ENCODE measurements at places on chromosomes 2 and 18.

GRCh38 chr2:124178719-124179118, 153.6 kb downstream of the CNTNAP5 start:
- no peak for DNase-seq

DNA sequence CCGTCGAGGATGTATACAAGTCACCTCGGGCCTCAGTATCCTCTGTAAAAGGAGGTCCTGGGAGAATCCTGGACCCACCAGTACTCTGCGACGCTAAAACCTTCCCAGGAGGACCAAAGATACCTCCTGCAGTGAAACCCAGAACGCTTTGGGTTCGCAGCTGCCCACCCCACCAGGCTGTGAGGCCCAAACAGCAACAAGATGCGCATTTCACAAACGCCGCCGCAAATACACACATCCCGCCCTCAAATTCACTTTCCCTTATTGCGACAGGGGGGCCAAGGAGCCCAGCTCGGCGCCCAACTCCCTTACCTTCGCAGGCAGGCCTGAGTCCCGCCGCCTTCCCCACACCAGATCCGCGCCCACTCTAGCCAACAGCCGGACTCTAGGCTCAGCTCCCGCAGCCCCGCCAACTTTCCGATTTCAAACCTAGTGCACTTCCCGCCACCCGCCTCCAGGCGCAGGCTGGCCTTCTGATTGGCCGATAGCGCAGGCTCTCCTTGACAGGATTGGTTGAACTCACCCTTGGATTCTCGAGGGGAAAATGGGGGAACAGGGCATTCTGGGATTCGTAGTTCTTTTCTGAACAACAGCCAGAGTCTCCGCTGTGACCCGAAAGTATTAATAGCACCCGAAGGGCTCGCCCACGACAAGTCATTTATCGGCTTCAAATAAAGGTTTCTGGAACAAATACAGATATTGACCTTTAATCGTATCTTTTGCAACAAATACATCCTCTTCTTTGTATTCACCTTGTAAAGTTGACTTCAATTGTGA, at the start of gene SPC25:
Gene SPC25 (minus strand): TSS at position 425 of the 777 bp plus-strand sequence. CDS start 911 bp downstream, outside the sequence.
- DNase-seq = peak; percentile 72

DNA sequence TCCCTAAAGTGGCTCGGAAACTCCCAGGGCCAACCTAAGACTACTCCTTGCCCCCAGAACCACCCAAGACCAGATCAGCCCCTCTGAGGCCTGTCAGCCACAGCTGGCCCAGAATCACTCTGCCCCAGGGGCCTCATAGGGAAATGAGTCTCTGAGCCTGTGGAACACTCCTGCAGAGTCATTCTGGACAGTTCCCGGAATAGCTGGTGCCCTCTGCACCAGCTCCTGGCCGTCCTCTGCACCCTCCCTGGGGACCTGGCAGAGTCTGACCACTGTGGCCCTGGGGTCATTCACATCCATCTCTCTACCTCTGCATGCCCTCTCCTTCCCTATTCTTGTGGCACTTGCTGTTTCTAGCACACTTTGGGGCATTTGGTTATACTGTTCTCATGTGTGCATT, 14.6 kb upstream of the TMEM214 start:
- no peak for DNase-seq

- DNase-seq = no peak
Observed at GRCh38 chr18:79502782-79503181, 107.1 kb downstream of the NFATC1 start.

DNA sequence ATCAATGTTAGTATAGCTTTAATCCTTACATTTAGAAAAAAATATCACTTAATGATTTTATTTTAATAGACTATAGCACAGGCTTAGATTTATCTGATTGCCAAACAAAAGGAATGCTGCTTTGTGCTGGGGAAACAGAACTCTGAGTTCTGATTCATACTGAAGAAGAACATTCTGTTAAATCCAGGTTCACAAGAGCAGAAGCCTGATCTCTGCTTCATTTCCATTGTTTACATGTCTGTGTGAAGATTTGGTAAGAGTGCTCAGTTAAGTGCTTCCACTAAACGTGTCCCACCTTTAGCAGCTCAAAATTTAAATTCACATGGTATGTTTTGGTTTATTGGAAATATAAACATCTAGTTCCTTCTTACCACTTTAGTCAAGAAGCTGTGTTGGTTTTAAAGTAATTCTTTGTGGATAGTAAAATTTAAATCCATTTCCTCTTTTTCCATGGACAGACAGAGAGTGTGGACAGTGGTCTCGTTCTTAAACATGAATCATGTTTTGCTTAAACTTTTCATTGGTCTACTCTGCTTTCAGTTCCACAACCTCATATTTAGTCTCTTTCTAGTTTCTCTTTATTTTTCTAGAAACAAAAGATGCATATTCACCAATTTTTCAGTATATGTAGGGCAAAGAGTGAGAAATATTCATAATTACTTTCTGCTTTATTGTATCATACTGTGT, 59.1 kb downstream of the NYAP2 start:
- DNase-seq = no peak

GRCh38 chr18:21314724-21315123, 72.7 kb downstream of the GREB1L start:
- no peak for DNase-seq

DNA sequence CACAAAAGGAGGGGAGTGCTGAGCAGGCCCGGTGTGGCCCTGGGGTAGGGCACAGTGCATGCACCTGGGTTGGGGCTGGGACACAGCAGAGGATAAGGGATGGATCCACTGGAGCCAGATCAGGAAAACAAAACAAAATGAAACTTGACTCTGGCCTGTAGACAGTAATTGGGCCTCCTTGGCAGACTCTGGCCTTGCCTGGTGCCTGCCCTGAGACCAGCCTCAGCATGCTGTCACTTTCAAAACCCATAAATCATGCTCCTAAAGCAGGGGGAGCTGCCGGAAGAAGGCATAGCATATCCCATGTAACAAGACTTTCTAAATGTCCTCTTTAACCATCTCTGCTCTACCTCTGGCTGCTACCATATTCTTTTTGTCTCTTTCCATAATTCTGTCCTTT, 61.1 kb upstream of the IGFBP5 start:
- no peak for DNase-seq

DNA sequence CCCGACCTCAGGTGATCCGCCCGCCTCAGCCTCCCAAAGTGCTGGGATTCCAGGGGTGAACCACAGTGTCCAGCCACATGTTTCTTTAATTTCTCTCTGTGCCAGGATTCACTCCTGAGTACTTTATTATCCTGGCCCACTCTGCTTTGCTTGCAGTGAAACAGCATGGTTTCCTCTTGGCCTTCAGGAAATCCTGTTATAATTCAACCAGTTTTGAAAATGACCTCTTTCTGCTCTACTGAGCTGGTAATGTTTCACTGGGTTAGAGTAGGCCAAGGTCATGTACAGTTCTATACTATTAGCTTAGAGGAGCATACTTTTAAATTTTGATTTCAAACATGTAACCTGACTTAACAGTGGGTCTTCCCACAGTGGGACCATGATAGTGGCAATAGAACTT, 90.6 kb upstream of the PELI1 start:
- DNase-seq = no peak

- peak; percentile 42 for DNase-seq
Observed at GRCh38 chr2:231557571-231558217, 27.4 kb upstream of the NMUR1 start.

DNA sequence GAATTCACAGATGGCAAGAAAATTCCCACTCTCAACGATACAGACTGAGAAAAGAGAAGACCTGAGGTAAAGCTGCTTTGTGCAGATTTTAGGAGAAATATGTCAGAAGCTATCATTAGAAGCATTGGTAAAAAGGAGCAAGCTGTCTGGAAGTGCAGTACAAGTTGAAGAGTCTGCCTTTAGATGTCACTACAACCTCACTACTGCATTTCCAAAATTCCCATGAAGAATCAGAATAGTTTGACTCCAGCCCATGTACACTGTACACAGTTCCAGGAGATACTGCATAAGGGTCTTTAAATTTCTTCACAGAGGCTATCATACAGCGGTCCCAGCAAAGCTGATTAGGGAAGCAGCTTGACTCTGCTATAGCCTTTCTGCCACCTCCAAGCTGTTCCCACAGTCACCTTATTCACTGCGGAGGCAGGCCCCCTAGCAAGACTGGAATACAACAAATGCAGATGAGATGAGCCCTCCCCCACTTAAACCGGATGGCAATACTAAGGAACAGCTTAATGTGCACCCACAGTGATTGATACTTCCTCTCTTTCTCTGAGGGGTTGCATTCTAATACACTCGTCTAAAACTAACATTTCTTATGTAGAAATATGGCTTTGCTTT, 527.4 kb downstream of the TMEM182 start:
- DNase-seq = no peak

DNA sequence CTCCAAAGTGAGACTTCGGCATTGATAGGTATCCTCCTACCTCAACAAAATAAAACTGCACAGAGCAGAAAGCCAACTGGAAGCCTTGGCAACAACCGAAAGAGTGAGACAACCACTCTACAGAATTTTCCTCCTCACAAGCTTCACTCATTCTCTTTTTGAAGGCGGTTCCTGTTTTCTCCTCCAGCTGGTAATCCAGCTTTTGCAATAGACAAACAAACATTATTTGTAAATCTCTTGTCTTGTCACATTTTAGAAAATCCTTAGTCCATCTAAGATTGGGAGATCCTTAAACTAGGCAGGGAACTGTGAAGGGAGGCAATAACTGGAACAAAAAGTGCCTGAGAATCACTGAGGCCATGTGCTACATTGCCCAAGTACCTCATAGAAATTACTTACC, 332.4 kb downstream of the BCL11A start:
- no peak for DNase-seq

- DNase-seq = no peak
Observed at GRCh38 chr18:65093346-65093745, 657.5 kb upstream of the CDH7 start.

GRCh38 chr2:100615471-100615870, 52.7 kb downstream of the PDCL3 start:
- DNase-seq = no peak

- DNase-seq = no peak
Observed at GRCh38 chr2:233810385-233810784, 32.3 kb downstream of the MROH2A start.

DNA sequence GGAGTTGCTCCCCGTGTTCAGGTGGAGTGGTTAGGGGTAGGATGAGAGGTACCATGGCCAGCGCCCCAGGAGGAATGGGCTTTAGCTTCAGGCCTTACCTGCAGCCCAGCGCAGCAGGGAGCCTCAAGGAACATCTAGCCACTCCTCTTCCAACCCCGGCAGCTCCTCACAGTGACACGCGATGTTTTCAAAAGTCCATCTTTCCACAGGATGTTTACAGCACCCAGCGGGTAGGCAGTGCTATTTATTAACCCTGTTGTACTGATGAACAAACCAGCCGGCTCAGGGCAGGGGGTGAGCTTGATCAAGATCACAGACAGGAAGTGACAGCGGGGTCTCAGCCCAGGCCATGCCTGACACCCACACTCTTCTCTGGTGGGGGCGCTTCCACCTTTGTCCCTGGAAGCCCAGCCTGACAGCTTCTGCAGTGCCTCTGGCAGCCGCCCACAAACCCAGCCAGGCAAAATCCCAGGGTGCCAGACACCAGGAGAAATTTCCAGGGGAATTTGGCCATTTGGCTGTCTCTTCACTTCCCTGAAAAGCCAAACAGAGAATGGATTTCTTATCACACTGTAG, 18.4 kb upstream of the PRLH start:
- DNase-seq = no peak

- no peak for DNase-seq
Observed at GRCh38 chr18:11293794-11294193, 144.4 kb upstream of the PIEZO2 start.

DNA sequence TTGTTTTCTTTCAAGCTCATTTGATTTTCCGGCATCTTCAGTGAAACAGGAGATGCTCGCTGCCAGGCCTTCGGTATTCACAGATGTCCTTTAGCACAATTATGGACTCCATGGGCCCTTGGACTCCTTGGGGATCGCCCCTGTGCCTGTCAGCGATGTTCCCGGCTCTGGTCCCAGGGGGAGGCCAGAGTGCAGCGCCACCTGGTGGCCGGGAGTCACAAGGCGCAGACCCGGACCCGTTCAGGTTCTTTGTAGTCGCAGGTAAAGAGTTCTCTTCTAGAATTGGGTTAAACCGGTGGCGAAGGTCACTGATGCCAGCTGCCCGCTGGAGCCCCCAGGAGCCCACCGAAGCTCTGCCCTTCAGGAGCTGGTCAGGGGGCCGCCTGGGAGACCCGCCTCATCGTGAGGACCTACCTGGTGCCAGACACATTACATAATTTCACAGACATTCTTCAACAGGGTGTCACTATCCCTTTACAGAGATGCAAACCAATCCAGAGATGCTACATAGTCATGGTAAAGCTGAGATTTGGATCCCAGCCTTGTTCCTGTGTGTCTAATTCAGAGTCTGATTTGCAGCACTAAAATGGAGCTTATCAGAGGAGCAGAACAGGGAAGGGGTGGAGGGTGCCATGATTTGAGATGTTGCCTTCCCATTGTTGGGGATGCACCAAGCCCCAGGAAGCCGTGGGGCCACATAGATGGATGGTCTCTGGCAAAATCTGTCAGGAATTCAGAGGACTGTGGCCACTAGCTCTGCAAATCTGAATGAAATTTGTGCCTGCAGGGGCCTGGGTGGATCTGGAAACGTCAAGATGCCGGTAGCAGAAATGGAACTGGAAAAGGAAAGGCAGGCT, 6.0 kb upstream of the INPP5D start:
- DNase-seq = no peak

DNA sequence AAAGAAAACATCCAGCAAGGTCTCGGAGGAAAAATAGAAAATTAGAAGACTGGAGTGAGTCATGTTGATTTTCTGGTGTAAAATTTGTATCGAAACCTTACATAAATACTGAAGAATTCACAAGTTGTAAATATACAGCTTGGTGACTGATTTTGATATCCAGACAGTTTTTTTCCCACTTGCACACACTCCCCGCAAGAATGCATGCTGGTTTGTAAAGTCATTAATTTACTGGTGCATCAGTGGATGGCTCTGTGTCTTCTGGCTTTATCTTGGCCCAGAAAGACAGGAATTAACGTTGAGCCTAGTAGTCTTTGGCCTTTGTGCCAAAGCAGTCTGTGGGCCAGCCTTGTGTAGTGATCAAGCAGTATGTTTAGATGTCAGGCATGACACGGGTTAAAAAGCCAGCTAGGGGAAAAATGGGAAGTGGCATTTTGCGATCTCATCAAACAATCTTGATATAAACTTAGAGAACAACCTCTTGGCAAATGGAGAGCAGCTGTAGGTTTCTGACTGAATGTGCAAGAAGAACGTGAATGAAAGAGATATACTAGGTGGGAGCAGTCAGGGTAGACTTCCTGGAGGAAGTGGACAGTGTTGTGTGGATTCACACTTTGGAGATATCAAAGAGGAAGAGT, 22.7 kb upstream of the CASP8 start:
- DNase-seq = no peak

Measured in stimulated activated CD8-positive, alpha-beta memory T cell treated with anti-CD3 and anti-CD28 coated beads, Interleukin-7, amount 100 ng/mL, for 4 hours (primary cell).